ENCODE measurements at places on chromosomes 11 and 22. TPM values are rescaled to one million over a fixed set of nuclear protein-coding genes. Genes with fewer than 3 reads are reported as not detected.

DNA sequence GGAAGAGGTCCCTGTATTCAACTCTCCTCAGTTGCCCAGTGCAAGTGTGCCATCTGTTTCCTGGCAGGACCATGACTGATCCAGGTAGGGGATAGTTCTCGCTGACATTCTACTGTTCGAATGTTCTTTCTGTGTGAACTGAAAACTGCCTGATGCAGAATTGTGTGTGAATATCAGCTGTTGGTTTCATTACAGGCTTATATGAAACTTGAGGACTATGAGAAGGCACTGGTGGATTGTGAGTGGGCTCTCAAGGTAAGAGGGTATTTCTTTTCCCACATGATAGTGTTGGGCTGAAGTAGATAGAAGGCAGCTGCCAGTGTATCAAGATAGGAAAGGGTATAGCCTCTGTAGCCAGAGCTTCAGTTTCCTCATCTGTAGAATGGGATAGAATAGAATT is 15.3 kb downstream of the TTC12 start:
- no peak for DNase-seq

- DNase-seq, result peak; percentile 96
Observed at GRCh38 chr11:119481021-119481666, 58.2 kb upstream of the THY1 start.

The SLC22A9 gene
- total RNA-seq, result not detected

The PRODH gene
- 3.4 TPM for total RNA-seq

GRCh38 chr11:15346907-15347306 is 232.2 kb downstream of the INSC start:
- no peak for DNase-seq

The TENM4 gene
- 5.6 TPM for total RNA-seq

The RIN1 gene
- 5.4 TPM for total RNA-seq

The CECR2 gene
- 0.56 TPM for total RNA-seq

- peak; percentile 77 for DNase-seq
Observed at GRCh38 chr11:46273511-46274205, 3.8 kb upstream of the CREB3L1 start.

The BUD13 gene
- 10.2 TPM for total RNA-seq

DNA sequence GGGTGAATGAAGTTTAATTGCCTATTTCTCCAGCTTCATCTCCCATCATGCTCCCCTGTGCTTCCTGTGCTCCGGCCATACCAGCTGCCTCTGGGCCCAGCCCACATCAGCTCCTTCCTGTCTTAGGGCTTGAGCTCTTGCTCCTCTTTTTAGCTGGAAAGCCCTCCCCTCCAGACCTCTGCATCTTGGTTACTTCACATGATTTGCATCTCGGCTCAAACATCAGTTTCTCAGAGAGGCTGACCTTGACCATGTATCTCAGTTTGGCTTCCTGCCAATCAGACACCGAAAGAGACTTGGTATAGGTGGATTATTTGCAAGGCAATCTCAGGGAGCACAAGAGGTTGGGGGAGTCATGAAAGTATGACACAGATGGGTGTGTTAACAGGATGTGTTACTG is 73.2 kb upstream of the TIMP3 start:
- no peak for DNase-seq

The PNPLA5 gene
- not detected for total RNA-seq

The C1QTNF5 gene
- 57.7 TPM for total RNA-seq

DNA sequence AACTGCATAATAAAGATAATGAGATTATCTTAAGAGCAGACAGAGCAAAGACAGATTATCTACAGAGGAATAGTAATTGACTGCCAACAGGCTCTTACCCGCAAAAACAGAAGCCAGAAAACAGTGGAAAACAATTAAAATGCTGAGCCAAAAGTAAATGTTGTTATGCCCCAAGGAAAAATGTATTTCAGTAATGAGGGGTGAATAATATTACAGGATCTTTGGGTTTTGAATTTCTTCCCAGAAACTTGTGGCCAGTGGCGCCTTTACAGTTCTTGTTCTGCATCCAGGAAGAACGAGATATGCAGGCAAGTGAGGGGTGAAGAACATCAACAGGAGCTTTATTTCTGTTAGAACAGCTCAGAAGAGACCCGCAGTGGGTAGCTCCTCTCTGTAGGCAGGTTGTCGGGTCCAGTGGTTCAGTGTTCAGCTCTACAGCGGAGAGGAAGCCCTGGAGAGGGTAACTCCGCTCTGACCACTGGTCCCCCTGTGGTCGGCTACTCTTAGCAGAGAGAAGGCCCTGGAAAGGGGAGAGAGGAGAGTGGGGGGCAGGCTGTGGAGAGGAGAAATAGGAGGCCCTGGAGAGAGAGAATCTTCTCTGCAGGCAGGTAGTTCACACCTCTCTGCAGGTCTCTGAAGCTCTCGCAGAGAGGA is 51.8 kb upstream of the SC5D start:
- no peak for DNase-seq

The MS4A15 gene
- not detected for total RNA-seq

GRCh38 chr11:109838026-109838425 is 255.2 kb upstream of the ZC3H12C start:
- no peak for DNase-seq

The SLCO2B1 gene
- 171 TPM for total RNA-seq

GRCh38 chr11:60971520-60971919 is at the start of gene CD6:
CD6 (plus strand) TSS chr11:60971680; CDS start chr11:60971866, 186 bp downstream.
- no peak for DNase-seq

The ART1 gene
- 0.42 TPM for total RNA-seq

The MAPK11 gene
- 11.6 TPM for total RNA-seq

DNA sequence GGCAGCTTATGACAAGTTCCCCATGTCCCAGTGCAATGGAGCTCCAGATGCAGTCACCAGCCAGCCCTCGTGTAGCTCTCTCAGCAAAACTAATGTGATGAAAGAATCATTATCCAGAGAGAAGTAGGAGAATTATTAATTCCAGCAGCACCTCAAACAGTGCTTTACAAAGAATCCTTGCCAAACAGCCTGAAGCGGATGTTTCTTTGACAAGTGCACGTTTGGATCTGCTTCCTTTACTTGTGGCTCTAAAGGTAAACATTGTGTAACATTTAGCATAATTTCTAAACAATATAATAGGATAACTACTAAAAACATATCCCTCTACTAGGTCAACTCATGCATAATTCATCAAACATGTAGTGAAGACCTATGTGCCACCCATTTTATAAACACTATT is 197.0 kb downstream of the FAM181B start:
- DNase-seq, result no peak

DNA sequence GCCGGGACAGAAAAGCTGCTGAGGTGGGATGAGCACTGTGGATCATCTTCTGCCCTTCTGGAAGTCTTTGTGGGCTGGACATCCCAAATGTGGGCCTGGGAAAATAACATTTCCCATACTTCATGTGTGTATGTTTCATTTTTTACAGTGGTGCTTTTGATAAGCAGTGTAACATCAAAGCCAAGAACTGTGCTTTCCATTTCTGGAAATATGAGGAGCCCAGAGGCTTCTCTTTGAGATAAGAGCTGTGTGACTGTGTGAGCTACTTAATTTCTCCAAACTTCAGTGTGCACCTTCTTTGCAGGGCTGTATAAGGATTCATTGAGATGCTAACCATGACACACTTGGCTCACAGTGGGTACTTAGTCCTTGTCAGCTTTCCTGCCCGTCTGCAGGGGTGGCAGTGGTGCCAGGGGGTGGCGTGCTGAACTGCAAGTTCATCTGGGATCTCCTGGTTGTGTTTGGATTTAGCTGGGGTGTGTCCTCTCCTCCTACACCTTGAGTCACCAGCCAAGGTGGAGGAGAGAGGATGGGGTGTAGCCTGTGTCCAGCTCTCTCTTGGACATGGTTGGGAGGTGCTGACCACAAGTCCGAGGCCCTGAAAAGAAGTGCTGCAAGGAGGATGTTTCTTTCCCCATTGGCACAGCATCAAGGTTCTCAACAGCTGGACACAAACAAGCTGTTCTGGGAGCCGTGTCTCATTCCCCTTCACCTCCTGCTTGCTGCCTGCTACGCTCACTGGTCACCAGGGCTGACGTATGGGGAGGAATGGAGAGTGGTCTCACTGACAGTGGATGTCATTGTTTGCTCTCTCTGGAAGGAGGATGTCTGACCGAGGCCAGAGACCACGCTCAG is 139.4 kb downstream of the TEAD1 start:
- DNase-seq, result no peak

The MTMR3 gene
- total RNA-seq, result 35.8 TPM

DNA sequence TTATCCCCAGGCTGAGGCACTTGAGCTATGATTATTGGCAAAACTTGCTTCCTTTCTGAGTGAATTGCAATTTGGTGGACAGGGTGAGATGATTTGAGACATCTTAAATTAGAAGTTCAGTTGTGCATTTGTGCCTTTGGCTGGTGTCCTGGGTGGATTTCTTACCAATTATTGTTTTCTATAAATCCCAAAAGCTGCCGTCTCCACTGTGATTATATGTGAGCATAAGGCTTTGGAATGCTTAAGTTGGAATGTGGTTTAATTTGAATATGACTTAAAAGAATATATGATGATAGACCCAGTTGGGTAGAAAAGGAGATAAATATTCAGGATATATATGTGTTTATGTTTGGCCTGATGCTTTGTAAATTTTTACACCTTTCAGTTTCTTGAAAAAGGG is 70.0 kb downstream of the EXT2 start:
- DNase-seq, result no peak

The MOB2 gene
- total RNA-seq, result 57.2 TPM

DNA sequence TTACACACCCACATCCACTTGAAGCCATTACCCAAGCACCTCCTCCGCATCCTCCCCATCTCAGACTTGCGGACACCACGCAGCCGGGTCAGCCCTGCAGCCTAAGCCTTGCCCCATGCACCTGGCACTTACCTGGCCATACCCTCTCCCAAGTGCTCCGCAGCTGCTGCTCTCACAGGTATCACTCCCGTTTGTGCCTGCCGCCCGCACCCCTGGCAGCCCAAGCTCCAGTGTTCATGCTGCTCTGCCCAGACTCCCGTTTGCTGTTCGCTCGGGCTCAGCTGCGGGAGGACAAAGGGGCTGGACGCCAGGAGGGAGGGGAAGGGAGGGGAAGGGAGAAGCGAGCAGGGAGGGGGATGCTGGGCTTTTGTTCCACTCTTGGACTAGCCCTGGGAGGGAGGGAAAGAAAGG is at the start of gene KLHL35:
TSS of gene KLHL35 (minus strand) at position 293 of the 411 bp plus-strand sequence. CDS start 2,574 bp downstream, outside the sequence.
- no peak for DNase-seq

DNA sequence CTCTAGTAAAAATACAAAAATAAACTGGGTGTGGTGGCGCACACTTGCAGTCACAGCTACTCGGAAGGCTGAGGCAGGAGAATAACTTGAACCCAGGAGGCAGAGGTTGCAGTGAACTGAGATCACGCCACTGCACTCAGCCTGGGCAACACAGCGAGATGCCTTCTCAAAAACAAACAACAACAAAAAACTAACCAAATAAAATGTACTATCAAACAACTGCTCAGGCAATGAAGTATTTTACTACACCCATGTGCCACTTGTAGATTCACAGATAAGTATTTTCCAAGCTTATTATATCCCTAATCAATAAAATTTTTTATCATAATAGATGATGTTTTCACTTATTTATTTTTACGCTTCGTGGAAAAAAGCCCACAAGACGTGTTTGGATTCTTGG is 924 bp downstream of the C11orf65 start:
- no peak for DNase-seq

Data from posterior vena cava (tissue), 2 donors.